ENCODE measurements at places on chromosomes 1 and 21.

DNA sequence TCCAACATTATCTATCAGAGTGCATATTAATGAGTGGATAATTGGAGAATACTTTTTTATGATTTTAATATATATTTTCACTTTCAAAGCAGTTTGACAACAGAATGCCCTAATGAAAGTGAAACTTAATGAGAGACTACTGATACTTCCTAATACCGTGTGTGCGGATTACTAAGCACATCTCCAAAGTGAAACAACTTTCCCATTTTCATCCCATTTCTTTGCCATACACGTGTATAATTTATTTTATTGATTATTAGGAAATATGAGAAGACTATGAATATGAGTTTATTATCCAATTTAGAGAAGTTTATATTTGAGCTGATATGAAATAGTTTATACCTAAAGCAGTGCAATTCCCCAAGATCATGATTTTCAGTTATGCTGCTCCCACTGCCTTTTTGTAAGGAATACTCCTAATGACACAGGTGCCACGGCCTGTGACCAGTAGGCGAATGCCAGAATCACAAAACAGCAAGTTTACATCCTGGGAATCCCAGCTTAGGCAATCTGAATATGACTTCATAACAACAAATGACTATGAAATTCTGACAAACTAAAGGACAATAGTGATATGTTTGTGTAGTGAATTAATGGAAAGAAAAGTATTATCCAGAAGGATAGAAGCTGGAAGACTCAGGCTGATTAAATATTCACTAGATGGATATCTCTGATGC, 202.9 kb downstream of the NCAM2 start:
- DNase-seq, result no peak

GRCh38 chr1:204145033-204145504, 6.8 kb downstream of the ETNK2 start:
- DNase-seq, result no peak

DNA sequence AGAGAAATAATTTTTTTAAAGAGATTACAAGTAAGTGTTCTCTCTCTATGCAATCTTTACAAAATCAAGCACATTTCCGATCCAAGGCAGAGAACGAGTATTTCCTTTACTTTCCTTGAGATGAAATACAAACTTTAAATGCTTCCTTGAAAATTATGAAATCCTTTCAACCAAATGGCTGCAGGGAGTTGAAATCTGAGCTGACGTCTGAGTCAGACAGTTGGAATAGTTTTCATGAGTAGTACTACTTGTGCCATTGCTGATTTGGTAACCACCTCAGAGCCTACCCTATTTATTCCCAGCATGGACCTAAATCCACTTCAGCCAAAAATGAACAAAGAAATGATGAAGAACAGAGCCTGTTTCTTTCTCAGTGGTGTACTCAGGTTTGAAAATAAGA, 183.6 kb downstream of the GIPC2 start:
- DNase-seq, result no peak

DNA sequence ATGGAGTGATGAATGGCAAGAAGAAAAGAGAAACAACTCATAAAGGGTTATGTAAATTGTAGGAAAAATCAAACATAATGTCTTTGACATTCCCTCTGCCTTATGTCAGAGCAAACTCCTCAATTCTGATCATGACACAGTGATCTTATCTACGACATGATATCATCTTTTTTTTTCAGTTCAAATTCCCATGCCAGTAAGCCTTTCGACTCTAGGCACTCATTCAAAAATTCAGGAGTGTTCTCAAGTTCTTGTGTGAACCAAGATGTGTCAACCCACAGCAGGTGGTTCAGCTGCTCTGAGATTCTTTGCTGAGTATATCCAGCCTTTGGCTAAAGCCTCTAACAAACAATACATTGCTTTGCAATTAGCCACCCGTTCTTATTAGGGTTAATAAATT, 97.1 kb upstream of the ESRRG start:
- DNase-seq, result no peak

DNA sequence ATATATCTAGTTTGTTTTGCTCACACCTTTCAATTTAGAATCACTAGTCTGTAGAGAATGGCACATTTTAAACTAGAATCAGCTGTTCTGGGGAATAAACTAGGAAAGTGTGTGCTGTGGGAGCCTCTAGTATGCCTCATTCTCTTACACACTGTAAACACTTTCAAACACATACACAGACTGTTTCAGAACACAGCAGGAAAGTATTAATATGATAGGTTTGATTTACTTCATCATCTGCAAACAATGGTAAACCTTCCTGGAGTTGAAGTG, 67.1 kb upstream of the ABCG1 start:
- DNase-seq, result no peak

DNA sequence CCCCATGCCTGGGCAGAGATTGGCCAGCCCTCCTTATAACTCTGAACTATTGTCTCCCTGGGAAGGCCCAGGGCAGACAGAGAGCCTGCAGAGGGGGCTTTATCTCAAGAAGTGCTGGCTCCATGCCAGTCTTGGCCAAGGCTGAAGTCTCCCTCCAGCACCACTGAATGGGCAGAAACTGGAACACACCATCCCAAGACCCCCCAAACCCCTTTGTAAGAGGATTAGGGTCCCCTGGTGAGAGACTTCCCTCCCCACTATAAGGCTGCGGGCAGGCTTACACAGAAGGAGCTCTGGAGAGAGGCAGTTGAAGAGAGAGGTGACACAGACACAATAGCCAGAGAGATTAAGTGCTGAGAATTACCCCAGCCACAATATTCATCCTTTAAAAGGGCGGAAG, 97.2 kb downstream of the NAV1 start:
- no peak for DNase-seq

GRCh38 chr1:84571150-84571535, 3.1 kb downstream of the CTBS start:
- no peak for DNase-seq

Data from GM12864 (cell line).